H9 (cell line): ENCODE measurements at places on chromosomes 5 and 9. TPM values are rescaled to one million over a fixed set of nuclear protein-coding genes. Genes with fewer than 3 reads are reported as not detected.
A peak's percentile ranks its signal among the peaks of the same experiment; 100 is the strongest.

Gene GRIA1
- total RNA-seq, result 0.31 and 0.52 TPM in 2 replicates

DNA sequence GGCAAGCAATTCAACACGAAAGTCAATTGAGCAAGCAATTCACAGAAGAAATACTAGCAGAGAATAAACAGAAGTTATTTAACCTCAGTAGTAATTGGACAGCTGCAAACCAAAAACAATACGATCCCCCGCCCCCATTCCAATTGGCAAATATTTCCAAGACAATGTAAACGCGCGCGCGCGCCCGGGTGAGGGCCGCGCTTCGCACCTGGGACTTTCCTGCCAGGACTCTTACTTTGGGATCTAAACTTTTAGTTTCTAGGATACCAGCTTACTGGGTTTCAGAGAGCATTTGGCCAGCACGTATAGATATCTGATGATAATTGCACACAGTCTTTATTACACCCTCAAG is 8.6 kb downstream of the RUFY1 start:
- DNase-seq, result peak; percentile 71

Gene STPG3
- total RNA-seq, result not detected in 2 replicates

DNA sequence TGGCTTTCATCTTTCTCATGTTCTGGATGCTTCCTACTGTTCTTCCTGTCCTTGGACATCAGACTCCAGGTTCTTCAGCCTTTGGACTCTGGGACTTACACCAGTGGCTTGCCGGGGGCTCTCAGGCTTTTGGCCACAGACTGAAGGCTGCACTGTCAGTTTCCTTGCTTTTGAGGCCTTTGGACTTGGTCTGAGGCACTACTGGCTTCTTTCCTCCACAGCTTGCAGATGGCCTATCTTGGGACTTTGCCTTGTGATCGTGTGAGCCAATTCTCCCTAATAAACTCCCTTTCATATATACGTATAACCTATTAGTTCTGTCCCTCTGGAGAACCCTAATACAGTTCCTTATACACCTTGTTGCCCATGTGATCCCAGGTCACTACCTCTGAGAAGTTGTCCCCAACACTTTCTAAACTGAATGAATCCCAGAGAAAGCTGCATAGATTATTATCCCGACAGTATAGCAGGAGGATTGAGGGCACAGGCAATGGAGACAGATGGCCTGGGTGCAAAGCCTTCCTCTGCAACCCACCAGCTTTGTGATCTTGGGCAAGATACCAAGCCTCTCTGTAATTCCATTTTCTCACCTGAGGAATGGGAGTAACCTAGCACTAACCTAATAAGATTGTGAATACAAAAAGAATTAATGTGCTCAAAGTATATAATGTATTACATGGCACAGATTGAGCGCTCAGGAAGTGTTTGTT is 449.6 kb upstream of the BRINP1 start:
- no peak for DNase-seq
